Stimulated activated CD8-positive, alpha-beta memory T cell treated with anti-CD3 and anti-CD28 coated beads, Interleukin-15, amount 100 ng/mL, for 4 hours (primary cell): ENCODE measurements at places on chromosomes 2 and 18.

- no peak for DNase-seq
These were observed 112.5 kb downstream of the MAP3K20 start for GRCh38 chr2:173187941-173188788.

DNA sequence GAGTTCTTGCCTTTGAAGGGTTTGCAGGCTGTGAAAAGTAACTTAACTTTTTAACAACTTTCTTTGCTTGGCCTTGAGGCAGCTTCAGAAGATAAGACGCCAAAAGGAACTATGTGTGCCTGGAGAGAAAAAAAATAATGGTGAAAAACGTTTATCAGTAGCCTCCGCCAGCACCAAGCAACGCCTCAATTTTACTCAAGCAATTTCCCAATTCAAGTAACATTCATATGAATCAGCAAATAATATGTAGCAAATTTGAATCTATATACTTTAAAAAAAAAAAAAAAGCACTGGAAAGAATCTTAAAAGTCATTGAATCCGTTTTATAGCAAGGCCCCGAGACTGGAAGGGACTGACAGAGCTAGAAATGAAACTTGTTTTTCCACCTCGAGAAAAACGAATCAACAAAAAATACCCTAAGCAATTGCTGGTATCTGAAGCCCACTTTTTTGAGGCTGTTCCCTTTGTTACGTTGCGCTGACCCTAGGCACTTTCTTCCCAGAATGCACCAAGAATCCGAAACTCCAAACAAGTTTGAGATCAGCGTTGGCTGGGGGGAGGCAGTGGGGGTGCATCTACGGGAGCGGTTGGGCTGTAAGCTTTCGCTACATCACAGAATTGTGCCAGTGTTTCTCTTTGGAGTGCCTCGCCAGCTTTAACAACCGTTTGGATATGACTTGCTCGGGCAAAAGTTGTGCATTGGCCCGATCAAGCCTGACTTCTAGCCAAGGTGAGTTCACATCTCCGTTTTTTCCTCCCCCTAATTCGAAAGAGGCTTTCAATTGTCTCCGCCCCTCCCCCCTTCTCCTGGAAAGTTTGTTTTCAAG lies 2.7 kb upstream of the TGIF1 start:
- DNase-seq = no peak

GRCh38 chr2:112666761-112667122 lies 21.0 kb downstream of the SLC20A1 start:
- DNase-seq = no peak

GRCh38 chr2:64551851-64552250 lies 27.7 kb downstream of the AFTPH start:
- no peak for DNase-seq

DNA sequence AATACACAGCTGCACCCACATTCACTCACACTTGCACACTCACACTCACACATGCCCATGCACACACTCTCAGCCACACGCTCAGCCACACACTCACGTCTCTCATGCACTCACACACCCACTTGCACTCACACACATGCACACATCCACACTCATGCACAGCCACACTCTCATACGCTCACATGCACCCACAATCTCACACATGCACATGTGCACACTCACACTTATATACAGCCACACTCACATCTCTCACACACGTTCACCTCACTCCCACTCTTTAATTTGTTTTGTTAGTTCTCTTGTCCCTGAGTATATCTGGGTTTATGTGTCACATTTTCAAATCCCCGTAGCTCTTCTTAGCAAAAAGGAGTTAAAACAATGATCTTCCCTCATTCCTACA lies 114.9 kb downstream of the LRATD1 start:
- no peak for DNase-seq

DNA sequence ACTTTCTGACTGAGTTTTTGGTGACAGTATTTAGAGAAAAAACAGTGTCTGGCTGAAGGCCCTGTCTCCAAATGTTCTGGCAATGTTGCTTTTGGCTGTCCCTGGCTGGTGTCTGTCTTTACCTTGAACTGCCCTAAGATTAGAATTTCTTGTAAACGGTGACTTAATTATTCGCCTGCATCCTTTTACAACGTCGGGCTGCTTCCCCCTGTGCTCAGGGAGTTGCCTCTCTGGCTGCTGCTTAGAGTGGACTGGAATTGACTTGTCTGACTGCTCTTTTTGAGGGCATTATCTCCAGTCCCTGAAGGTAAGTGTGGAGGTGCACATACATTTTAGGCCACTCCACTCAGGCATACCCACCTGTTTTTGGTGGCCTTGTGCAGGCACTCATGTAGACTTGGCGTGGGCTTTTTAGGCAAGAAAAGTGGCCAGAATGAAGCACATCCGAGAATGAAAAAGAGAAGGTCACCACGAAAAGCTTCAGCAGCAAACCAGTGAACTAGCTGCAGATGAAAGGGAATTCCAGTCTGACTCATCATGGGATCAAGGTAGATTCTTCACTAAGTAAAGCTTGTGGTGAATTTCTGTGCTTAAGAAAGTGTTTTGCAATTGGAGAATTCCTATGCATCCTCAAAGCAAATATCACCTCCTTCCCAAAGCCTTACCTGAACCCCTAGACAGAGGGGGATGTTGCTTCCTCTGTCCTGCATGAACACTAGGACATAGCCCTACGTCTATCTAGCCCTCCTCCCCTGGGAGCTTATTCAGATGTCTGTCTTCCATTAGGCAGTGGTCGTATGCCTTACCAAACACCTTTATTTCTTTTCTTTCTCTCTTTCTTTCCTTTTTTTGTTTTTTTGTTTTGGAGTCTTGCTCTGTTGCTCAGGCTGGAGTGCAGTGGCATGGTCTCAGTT lies 230.3 kb upstream of the TRIB2 start:
- no peak for DNase-seq

DNA sequence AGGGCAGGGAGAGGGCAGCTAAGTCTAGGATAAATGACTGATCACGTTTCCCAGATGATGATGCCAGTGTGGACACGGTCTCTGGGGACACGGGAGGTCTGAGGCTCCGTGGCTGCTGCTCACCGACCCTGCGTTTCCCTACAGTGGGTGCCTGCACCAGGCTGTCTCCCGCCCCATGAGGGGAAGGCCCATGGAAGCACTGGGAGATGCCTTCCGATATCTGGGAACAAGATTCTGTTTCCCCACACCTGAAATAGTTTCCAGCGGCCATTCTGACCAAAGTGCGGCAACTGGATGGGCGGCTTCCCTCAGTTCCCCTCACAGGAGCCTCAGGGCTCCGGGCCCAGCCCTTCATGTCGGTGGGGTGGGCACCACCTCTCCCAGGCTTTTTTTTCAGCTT lies 83.1 kb downstream of the EDAR start:
- DNase-seq = no peak

DNA sequence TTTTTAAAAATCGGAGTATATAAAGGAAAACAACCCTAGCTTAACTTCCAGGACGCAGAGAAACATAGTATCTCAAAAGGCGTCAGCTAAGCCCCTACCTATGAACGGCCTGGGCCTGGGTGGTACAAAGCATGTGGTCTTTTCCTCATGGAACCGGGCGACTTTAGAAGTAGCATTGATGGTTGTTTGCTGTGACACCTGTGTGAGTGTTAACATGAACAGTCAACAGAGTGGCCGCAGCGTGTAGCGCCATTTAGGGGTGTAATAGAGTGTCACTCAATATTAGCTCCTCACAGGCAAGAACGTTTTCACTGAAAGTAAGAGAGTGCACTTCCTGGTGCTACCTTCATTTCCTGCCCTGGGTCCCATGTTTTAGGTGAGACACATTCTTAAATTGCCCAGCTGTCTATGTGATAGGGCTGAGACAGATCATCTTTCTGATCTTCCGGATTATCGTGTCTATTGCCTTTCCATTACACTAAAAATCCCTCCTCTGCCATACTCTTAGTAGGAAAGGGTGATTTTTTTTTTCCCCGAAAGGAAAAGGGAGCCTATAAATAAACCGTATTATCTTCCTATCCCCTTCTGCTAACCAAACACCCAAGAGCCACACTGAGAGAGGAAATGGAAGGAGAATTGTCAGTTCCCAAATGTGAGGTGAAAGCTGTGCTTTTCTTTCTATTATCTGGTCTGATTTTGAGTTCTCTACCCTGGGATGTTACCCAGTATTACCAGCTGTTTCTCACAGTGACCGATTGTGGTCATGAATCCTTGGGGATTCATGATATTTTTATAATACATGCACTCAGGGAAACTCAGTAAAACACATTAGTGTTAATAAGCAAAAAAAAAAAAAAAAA lies 1.3 kb downstream of the GORASP2 start:
- no peak for DNase-seq
